ENCODE measurements at places on chromosomes 2 and 18. TPM values are rescaled to one million over a fixed set of nuclear protein-coding genes. Genes with fewer than 3 reads are reported as not detected.

TEKT4 gene
- polyA plus RNA-seq, result not detected

SRD5A2 gene
- polyA plus RNA-seq, result 0.02 TPM

ABCA12 gene
- polyA plus RNA-seq, result not detected

MLPH gene
- polyA plus RNA-seq, result 12.7 TPM

MC4R gene
- polyA plus RNA-seq, result 0.11 TPM

STK17B gene
- polyA plus RNA-seq, result 0.88 TPM

CDH19 gene
- not detected for polyA plus RNA-seq

Data from H1 (cell line).